ENCODE measurements at places on chromosomes 4 and X. TPM values are rescaled to one million over a fixed set of nuclear protein-coding genes. Genes with fewer than 3 reads are reported as not detected.

GRCh38 chr4:108465886-108466500, 154.4 kb upstream of the RPL34 start:
- no peak for DNase-seq

DNA sequence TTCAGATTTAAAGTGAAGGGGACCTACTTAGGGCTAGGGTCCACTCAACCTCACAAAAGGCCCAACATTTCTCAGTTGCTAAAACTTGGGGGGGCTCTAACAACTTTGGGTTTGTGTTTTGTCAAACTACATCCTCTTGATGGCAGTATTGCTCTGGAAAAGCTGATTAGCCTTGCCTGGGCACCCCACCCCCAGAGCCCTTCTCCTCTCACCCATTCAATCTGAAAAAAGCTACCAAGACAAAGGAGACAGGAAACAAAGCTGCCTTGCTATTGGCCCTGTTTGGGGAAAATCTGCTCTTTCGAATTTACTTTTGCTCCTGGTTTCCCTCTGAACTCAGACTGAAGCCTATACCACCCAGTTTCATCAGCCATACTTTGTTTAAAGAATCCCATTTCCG, 195.2 kb upstream of the STK26 start:
- no peak for DNase-seq

DNA sequence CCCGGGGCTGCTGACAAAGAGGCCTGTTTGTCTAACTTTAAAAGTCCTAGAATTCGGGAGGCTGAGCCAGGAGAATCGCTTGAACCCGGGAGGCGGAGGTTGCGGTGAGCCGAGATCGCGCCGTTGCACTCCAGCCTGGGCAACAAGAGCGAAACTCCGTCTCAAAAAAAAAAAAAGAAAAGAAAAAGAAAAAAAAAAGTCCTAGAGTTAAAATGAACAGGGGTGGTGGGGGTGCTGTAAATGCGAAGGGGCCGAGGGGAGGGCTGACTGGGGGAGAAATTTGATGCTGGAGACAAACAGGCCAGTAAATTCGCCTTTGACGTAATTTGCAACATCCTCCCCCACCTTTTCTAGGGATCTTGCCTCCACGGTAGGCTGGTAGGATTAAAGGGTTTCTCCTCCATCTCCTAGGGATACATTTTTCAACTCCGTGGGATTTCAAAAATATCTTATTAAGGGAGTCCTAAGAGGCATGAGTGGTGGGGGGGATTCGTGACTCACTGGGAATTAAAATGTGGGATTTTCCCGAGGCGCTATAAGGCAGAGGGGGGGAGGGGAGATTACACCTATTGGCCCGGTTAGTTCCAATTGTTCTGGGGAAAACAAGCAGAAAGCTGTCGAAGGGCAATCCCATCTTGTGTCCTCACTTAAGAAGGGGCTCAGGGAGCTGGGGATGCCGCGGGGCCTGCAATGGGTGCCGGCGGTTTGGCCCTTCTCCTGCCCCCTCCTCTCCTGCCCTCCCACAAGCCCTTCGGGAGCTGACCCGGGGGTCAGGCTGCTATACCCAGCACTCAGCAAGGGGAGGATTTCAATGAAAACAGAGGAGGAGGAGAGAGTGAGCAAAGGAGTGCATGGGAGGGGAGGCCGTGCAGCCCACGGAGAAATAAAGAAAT, 3.0 kb upstream of the BCOR start:
- DNase-seq = no peak

GRCh38 chrX:2462074-2462473, 38.7 kb downstream of the DHRSX start:
- no peak for DNase-seq

The TRIM75 gene
- not detected for total RNA-seq

The SORBS2 gene
- total RNA-seq = 103 TPM
